ENCODE measurements at places on chromosomes 5 and 9. TPM values are rescaled to one million over a fixed set of nuclear protein-coding genes. Genes with fewer than 3 reads are reported as not detected.

DNA sequence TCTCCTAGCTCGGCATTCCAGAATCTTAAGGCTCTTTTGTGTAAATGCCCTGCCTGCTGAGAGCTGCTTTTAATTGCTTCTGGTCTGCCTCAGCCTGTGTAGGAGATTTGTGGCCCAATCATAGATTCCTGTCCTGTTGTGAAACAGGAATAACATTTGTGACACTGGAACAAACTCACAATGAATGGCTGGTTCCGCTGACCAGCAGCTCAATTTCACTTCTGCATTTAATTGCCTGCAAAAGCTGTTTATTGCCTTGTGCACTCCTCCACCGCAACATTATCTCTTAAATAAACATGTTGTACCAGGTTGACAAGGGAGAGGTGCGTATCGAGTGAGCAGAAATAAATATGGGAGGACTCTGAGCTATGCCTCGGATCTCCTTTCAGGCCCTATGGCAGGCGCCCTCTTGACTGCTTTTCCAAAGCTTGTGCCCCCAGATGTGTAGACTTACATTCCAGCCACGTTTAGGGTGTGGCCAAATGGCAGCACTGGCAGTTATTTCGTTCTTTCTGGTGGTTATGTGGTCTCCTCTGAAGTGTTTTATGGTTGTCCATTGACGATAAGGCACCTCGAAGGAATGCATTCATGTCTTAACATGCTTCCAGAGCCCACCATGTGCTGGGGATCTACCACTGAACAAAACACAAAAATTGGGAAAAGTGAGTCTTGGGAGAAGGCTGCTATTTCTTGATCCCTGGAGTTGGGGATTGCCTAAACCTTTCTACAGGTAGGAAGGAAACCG, 58.1 kb downstream of the DMRT1 start:
- no peaks in the 10 kb centered on the region for H3K36me3 ChIP-seq
- H3K4me1 ChIP-seq: no peaks in the 10 kb centered on the region
- H3K27ac ChIP-seq: no peak overlapping the region
- H3K27me3 ChIP-seq: no peaks in the 10 kb centered on the region
- no peak overlapping the region for H3K4me3 ChIP-seq

DNA sequence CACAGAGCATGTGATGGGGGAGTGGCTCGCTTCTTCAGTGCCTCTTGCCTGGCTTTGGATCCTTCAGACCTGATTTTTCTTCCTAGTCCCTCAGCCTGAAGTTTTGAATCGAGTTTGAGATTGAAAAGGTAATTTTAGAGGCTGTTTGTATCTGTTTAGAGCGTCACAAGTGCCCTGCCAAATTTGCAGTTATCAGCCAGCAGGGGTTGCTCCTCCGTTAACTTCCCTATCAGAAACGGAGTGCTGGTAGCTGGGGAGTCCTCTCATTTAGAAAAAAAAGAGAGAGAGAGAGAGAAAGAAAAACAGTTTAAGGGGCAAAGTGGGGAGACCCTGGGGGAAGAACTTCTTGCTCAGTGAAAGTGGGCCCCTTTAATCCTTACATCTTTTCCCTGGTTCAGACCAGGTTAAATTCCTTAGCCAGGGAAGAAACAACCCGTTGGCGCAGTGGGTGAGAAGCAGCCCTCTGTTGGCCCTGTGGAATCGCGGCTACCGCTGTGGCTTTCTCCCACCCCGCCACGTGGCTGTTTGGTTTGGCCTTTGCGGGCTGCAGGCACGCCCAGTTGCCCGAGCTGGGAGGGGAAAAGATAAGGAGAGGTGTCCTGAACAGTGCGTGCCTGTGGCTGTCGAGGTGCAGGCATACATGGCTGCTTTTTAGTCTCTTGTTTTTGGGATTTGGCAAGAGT, 576.7 kb upstream of the ACO1 start:
- no peaks in the 10 kb centered on the region for H3K4me1 ChIP-seq
- no peak for DNase-seq
- no peak overlapping the region for H3K4me3 ChIP-seq
- no peak overlapping the region for H3K27ac ChIP-seq
- H3K27me3 ChIP-seq: no peaks in the 10 kb centered on the region

The ADAMTS13 gene
- total RNA-seq: 1.5 TPM

DNA sequence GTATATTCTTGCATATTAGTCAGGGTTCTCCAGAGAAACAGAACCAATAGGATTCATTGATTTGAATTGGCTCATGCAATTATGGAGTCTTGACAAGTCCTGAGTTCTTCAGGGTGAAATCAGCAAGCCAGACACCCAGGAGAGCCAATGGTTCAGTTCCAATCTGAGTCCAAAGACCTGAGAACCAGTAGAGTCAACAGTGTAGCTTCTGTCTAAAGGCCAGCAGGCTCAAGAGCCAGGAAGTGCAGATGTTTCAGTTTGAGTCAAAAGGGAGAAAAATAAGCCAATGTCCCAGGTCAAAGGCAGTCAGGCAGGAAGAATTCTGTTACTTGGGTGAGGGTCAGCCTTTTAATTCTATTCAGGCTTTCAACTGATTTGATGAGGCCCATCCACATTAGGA, 37.8 kb upstream of the ANKRD34B start:
- no peak overlapping the region for H3K4me3 ChIP-seq
- no peaks in the 10 kb centered on the region for H3K4me1 ChIP-seq
- no peak for DNase-seq
- no peaks in the 10 kb centered on the region for H3K36me3 ChIP-seq

The BHMT gene
- not detected for total RNA-seq

The PCDHGA8 gene
- total RNA-seq: not detected

DNA sequence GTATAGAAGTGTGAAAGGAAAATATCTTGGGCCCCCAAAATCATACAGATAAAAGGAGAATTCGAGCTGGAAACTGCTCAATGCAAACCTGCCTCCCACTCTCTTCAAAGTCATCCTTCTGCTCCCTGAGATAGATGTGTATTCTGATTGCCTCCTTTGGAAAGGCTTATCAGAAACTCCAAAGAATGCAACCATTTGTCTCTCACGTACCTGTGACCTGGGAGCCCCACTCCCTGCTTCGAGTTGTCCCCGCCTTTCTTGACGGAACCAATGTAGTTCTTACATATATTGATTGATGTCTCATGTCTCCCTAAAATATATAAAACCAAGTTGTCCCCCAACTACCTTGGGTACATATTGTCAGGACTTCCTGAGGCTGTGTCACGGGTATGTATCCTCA, 163.8 kb downstream of the DIRAS2 start:
- H3K27me3 ChIP-seq: no peaks in the 10 kb centered on the region
- no peaks in the 10 kb centered on the region for H3K4me1 ChIP-seq
- H3K27ac ChIP-seq: no peak overlapping the region
- DNase-seq: no peak

DNA sequence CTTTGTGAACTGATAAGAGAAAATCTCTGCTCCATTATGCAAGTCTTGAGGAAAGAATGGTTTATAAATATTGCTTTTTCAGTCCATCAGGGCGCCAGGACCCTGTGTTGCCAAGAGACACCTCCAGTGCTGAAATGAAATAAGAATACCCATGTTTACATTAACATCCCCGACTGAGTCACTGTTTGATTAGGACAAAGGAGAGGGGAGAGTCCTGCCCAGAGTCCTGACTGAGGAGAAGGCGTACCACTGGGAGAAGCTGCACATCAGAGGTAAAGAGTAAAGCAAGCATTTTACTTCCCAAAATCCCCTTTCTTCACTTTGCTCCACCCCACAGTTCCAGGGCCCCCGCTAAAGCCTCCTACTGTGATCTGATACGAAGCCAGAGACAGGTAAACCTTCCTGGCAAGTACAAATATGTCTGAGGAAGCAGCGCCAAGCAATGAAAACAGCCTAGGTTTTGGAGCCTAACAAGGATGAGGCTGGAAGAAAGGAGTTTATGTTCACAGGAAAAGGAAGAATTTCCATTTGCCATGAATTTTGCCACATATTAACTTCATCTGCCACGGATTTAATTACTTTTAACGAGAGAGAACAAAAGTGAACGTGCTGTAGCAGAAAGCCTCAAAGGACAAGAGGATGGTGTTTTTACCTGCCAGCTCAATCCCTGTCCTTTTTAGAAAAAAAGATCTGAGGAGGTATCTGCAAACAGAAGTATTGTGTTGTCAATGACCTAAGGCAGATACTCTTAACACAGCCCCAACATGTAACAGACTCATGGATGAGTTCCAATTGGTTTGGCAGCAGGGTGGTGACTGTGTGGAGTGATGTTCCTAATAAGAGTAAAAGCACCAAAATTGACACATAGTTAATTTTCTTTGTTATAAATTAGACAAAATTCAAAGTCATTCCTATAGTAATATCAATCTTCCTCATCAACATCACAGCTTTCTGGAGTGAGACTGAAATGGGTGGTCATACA, 209.4 kb upstream of the TLE4 start:
- DNase-seq: no peak
- H3K27ac ChIP-seq: no peak overlapping the region
- no peak overlapping the region for H3K4me3 ChIP-seq
- no peaks in the 10 kb centered on the region for H3K4me1 ChIP-seq
- H3K36me3 ChIP-seq: no peaks in the 10 kb centered on the region

DNA sequence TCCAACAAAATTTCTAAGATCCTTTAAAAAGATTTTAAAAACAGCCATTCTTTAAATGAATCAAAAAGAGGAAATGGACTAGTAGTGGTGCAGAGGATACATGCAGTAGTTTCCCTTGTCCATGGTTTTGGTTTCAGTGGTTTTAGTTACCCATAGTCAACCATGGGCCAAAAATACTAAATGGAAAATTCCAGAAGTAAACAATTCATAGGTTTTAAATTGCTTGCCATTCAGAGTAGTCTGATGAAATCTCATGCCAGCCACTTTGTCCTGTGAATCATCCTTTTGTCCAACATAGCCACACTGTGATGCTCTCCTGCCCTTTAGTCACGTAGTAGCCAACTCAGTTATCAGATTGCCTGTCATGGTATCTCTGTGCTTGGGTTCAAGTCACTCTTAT, 286.1 kb downstream of the ANXA1 start:
- H3K27ac ChIP-seq: no peak overlapping the region
- no peaks in the 10 kb centered on the region for H3K36me3 ChIP-seq
- no peaks in the 10 kb centered on the region for H3K4me1 ChIP-seq
- no peak overlapping the region for H3K4me3 ChIP-seq
- no peak for DNase-seq

The ENHO gene
- not detected for total RNA-seq

DNA sequence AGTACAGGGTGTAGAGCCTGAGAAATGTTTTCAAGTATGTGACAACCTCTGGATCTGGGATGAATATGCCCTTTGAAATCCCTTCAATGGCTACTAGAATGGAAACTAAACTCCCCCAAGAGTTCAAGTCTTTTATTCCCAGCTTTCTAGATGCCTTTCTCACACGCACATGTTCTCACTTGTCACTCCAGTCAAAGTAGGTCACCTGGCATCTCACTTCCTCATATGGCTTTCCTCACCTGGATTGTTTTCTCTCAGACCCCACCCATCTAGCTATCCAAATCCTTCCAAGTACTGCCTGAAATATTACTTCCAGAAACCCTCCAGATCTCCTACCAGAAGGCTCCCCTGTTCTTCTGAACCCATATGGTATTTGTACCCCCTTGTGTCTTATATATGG, 615.4 kb upstream of the KLF4 start:
- DNase-seq: no peak
- H3K4me3 ChIP-seq: no peak overlapping the region
- no peak overlapping the region for H3K27ac ChIP-seq
- no peaks in the 10 kb centered on the region for H3K27me3 ChIP-seq
- H3K4me1 ChIP-seq: no peaks in the 10 kb centered on the region

The DRD1 gene
- total RNA-seq: not detected

- no peaks in the 10 kb centered on the region for H3K36me3 ChIP-seq
- H3K4me3 ChIP-seq: no peak overlapping the region
- H3K4me1 ChIP-seq: no peaks in the 10 kb centered on the region
- no peak overlapping the region for H3K27ac ChIP-seq
- no peaks in the 10 kb centered on the region for H3K27me3 ChIP-seq
These were observed 64.9 kb upstream of the HSPB3 start for GRCh38 chr5:54390539-54391031.

- H3K4me1 ChIP-seq: no peaks in the 10 kb centered on the region
- no peaks in the 10 kb centered on the region for H3K36me3 ChIP-seq
- DNase-seq: no peak
- H3K27me3 ChIP-seq: no peaks in the 10 kb centered on the region
- H3K4me3 ChIP-seq: no peak overlapping the region
- no peak overlapping the region for H3K27ac ChIP-seq
These were observed 66.7 kb upstream of the XPA start for GRCh38 chr9:97763874-97764273.

The FAM163B gene
- not detected for total RNA-seq

DNA sequence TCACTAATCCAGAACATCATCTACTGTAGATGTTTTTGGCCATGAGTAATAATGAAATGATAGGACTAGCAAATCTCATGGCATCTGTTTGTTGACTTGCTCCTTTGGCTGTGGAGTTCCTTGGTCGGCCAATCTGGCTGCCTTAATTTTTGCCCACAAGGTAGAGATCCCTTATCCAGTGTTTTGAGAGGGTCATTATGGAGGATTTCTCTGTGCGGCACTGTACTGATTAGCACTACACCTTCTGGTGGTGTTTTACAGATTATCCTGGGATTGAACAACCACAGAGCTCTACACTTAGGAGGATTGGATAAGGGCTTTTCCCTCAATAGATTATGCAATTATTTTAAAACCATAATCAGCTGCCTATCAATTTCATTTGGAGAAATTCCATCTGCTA, 3.2 kb upstream of the ENHO start:
- no peak for DNase-seq

GRCh38 chr5:89584339-89584956, 701.5 kb upstream of the MEF2C start:
- no peaks in the 10 kb centered on the region for H3K36me3 ChIP-seq
- H3K4me1 ChIP-seq: no peaks in the 10 kb centered on the region
- no peak for DNase-seq

The SOHLH1 gene
- total RNA-seq: not detected

The APBA1 gene
- total RNA-seq: 0.83 TPM

GRCh38 chr9:132249123-132249522, 87.3 kb downstream of the NTNG2 start:
- no peak for DNase-seq
- no peaks in the 10 kb centered on the region for H3K4me1 ChIP-seq
- H3K27ac ChIP-seq: no peak overlapping the region
- H3K27me3 ChIP-seq: no peaks in the 10 kb centered on the region
- H3K36me3 ChIP-seq: no peaks in the 10 kb centered on the region

The PCDHGB4 gene
- total RNA-seq: 0.19 TPM

DNA sequence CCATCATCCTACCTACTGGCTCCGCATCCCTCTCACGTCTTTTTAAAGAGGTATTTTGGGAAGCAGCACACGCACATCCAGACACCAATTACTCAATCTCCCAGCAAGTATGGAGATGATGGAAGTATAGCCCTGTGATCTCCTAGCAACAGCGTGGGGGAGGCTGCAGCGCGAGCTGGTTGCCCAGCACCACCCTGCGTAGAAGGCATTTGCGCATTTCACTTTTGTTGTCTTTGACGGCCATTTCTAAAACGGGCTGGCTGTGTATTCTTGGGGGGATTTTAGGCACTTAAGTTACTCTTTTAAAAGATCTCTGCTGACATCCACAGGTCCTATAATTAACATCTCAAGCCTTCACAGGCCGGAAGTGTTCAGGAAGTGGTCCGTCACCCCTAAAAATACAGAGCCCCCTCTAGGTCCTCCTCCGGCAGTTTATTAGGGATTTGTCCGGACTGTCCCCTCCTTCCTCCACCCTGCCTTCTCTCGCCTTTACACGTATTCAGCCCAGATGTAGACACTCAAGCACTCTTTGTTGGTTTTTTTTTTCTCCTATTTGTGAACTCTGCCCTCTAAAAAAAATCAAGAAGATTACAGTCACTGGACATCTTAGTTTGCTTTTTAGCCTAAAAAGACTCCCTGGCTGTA, 371.4 kb downstream of the NTRK2 start:
- H3K4me1 ChIP-seq: no peaks in the 10 kb centered on the region
- no peaks in the 10 kb centered on the region for H3K36me3 ChIP-seq
- no peak overlapping the region for H3K4me3 ChIP-seq
- H3K27ac ChIP-seq: no peak overlapping the region

GRCh38 chr5:80182809-80183580, 72.9 kb downstream of the SERINC5 start:
- H3K4me3 ChIP-seq: no peak overlapping the region
- H3K27ac ChIP-seq: peak overlapping the region; percentile 60
- H3K4me1 ChIP-seq: peaks cover 97% of the 10 kb centered on the region
- no peaks in the 10 kb centered on the region for H3K27me3 ChIP-seq
